ENCODE measurements at places on chromosomes 2 and 18.

DNA sequence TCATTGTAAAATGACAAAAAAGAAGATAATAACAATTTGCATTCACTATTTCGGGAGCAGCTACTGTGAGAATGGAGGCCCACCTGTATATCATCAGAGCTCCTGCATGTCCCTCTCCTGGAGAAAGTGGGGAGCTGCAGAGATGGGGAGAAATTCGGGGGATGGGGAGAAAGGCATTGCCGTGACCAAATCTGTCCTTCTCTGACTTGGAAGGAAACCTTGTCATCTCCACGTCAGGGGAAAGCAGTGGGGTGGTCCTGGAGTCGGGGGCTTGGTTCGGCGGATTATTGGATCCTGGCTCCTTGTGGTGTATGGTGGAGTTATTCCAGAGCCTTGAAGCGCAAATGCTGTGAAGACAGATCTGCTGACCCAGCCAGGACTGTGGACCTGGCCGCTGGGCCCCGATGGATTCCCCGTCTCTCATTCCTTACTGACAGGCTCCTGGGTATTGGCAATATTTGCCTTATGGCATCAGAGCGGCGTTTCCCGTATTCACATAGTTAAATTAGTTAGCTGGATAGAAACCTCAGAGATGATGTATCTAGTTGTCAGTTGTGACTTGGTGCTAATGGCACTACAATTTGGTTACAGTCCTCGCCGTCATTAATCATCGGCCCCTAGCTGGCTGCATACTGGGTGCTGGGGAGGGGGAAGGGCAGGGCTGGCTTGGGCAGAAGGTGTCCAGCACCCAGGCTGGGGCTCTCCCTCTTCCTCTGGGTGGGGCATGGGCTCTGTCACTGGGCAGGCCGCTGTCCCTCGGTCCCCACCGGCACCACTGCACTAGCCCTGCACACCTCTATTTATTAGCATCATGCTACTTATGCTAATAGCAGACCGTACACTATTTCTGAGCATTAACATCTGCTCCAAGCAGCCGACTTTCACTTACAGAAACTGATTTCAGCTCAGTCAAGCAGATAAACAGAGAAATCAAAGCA lies 31.7 kb downstream of the CELF4 start:
- DNase-seq, result no peak

DNA sequence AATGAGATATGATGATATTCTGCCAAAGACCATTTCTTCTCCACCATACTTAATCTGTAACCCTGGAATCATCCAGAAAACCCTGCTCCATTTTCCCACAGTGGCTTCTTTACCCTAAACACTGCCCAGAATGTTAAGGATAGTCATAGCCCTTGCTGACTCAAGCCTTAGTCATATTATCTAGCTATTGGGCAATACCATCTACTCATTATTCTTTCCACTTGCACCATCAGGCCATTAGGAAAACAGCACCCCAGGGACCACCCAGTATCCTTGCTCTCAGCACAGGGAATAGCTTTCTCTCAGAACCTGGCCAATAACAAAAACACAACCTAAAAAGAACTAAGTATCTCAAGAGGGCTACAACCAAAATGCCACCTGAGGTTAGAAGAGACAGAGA lies 445.7 kb upstream of the SLC14A2 start:
- DNase-seq, result no peak

DNA sequence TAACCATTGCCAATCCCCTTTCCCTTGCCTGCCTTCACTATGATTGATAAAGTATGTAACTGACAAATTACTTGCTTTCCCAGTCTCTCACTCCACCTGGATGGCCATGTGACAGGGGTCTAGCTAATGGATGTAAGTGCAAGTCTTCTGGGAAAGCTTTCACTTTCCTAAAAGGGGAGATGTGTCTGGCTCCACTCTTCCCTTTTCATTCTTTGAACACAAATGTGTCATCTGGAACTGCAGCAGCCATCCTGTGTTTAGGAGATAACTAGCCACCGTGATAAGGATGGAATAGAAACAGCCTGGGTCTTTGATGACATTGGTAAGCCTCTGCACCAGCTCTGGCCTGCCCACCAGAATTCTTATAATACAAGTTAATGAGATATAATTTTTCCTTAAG lies 38.2 kb downstream of the SNRPD1 start:
- no peak for DNase-seq

GRCh38 chr2:37191747-37192146 lies 3.3 kb upstream of the SULT6B1 start:
- no peak for DNase-seq

- DNase-seq, result no peak
These were observed 59.9 kb upstream of the TGFA start for GRCh38 chr2:70613521-70613920.

GRCh38 chr2:164877169-164877568 lies 35.5 kb upstream of the COBLL1 start:
- no peak for DNase-seq

- no peak for DNase-seq
These were observed 78.0 kb upstream of the PNPT1 start for GRCh38 chr2:55771612-55772011.

DNA sequence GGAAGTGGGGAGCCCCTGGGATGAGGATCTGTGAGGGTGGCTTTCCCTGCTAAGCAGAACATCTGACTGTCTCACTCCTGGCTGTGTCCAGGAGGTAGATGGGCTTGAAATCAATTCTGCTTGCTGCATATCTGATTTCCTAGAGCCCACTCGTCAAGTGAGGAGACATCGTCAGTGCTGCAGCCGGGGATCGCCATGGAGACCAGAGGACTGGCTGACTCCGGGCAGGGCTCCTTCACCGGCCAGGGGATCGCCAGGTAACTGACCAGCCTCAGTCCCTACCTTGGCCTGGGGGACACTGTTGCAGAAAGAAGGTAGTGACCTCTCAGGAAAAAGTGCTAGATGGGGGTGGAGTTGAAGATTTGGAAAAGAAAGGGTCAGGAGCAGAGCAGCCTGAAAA lies 31.3 kb downstream of the CNGA3 start:
- DNase-seq, result no peak

DNA sequence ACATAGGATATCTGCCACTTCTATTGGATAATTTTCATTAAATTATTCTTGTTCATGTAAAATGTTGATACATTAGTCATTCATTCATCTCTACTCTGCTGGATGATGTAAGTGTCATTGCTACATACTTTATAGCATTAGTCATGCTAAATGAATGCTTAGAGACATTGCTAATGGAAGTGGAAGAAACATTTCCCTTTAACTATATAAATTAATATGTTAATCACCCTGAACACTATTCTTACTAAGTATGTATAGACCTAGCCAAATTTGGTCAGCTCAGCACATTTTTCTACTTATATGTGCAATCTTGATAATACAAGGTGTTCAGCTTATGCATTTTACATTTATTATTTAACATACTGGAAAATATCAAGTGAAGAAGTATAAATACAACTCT lies 160.2 kb downstream of the DPP4 start:
- DNase-seq, result no peak

- DNase-seq, result no peak
These were observed 146.1 kb downstream of the PRPF40A start for GRCh38 chr2:152571048-152571766.

DNA sequence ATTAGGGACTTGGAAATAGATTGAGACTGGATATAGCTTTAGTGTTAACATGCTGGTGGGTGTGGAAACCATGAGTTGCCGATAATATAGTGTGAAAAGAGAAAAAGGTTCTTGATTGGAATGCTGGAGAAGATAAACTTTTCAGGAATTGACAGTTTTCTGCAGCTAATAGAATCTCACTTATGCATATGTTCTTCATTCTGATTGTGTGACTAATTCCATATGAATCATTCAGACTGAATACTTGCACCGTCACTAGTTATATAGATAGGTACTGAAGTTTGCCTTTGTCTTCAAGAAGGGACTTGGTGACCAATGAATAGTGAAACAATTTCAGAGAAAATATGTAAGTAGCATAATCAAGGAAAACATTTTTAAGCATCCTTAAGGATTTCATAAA lies 225.7 kb upstream of the FOSL2 start:
- DNase-seq, result no peak

DNA sequence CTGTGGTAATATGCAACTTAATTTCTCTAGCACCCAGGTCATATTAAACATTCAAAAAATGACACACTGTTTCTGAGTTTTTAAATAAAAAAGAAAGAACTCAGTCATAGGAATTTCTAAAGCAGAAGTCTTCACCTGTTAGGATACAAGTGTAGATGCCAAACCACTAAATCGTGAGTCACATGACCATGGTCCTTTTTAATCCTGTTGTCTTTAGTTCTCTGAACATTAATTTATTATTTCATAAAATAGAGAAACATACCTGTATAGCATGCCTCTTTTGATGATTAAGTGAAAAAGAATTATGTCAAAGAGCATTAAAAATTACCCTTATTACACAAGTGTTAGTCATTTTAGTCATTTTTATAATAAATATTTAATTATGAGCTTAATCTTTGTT lies 398.8 kb downstream of the CCDC85A start:
- no peak for DNase-seq

DNA sequence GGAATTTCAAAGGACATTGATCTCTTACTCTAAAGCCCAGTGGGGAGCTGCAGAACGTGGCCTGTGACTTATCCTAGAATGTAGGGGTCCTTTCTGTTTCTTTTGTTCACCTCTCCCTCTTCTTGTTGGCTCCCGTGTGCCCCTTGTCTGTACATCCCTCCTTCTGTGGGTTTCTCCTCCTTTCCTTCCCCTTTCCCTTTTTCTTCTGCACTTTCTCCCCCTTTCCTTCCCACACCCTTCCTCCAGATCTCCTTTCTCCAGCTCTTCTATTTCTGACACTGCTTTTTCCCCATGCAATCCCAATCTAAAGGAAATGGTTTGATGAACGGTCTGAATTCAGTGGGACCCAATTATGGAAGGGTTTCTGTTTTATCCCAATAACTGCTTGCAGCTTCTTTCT lies 35.5 kb upstream of the MAPRE3 start:
- DNase-seq, result no peak

DNA sequence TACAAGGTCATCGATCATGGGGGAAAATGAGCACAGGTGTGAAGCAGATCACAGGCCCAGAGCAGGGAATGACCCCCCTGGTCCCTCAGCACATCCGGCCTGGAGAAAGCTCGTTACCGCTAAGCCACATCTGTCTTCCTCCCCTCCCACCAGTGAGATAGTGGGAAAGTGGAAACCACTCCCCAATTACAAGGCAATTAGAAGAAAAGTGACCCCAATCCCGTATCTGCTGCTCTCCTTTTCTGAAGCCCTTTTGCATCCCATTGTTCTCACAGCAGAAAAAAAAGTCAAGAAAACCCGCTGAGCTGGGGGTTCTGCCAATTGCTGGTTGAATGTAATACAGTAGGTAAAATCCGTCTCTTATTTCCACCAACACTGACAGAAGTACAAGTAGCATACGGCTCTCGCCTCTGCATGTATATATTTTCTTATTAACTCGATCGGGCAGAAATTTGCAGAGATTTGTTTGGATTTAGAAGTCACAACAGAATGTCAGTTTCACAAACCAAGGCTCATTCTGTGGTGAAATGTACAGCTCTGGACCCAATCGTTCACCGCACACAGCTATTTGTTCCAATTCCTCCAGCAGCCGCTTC lies 287.0 kb downstream of the TCF4 start:
- no peak for DNase-seq

DNA sequence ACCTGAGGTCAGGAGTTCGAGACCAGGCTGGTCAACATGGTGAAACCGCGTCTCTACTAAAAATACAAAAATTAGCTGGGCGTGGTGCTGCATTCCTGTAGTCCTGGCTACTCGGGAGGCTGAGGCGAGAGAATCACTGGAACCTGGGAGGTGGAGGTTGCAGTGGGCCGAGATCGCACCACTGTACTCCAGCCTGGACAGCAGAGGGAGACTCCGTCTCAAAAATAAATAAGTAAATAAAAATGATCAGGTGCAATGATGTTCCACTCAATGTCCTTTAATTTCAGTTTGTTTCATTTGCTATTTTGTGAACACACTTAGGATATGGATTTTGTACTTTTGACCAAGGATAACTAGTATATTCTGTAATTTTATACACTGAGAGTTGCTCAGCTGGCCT lies 9.3 kb downstream of the HADHA start:
- DNase-seq, result no peak

DNA sequence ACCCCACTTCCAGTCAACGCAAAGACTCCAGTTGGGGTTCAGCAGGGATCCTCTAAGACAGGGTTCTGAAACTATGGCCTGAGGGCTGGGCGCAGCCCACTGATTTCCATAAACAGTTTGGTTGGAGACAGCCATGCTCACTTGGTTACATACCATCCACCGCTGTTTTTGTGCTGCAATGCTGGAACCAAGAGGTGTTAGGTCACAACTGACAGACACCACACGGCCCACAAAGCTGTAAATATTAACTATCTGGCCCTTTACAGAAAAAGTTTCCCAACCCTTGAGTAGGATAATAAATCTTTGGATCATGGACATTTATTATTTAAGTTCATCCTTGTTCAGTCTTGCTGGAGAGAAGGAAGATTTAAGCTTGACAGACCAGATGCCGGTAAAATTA lies 8.4 kb upstream of the CD226 start:
- no peak for DNase-seq

Data from stimulated activated CD8-positive, alpha-beta memory T cell treated with anti-CD3 and anti-CD28 coated beads, Interleukin-15, amount 100 ng/mL, for 4 hours (primary cell).